ENCODE measurements at places on chromosomes 2 and 18.

GRCh38 chr2:191666732-191667131 lies 11.2 kb upstream of the NABP1 start:
- DNase-seq: peak; percentile 40

GRCh38 chr2:216803791-216804190 lies 56.1 kb downstream of the TNP1 start:
- DNase-seq: no peak

- no peak for DNase-seq
Observed at GRCh38 chr2:109326306-109326705, 197.3 kb downstream of the SH3RF3 start.

DNA sequence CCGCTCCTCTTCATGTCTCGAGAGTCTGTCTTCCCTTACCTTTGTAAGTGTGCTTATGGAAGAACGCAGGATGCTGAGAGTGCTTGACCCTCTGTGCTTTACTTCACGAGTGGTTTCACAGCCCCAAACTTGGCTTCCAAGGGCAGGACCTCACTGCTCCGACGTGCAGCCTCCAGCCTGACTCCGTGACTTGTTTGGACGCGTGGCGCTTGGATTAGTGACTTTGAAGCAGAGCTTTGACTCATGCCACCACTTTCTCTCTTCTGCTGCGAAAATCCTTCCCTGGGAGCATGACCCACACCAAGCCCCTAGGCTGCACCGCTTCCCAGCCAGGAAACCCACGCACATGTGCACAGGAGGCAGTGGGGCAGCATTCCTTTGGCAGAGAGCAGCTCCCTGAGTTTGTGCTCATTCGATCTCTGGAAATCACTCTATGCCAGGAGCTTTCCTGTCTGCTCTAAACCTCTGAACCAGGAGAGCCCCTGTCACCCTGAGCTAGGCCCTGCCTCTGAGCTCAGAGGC lies 207.8 kb upstream of the HS6ST1 start:
- no peak for DNase-seq

- no peak for DNase-seq
Observed at GRCh38 chr2:61775956-61776570, 77.8 kb downstream of the FAM161A start.

DNA sequence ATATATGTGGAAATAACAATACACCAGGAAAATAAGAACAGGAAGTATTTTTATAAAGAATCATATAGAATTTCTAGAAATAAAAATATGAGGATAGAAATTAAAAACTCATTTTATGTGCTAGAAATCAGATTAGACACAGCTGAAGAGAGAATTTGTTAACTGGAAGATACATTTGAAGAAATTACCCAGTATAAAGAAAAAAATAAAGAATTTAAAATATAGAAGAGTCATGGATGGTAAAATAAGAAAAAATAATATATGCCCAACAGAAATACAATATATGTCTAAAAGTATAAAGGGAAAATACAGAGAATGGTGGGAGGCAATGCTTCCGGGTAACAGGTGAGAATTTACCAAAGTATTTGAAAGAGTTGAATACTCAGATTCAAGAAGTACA lies 539.9 kb downstream of the NR4A2 start:
- no peak for DNase-seq

GRCh38 chr18:7896805-7897518 lies 329.8 kb downstream of the PTPRM start:
- no peak for DNase-seq

DNA sequence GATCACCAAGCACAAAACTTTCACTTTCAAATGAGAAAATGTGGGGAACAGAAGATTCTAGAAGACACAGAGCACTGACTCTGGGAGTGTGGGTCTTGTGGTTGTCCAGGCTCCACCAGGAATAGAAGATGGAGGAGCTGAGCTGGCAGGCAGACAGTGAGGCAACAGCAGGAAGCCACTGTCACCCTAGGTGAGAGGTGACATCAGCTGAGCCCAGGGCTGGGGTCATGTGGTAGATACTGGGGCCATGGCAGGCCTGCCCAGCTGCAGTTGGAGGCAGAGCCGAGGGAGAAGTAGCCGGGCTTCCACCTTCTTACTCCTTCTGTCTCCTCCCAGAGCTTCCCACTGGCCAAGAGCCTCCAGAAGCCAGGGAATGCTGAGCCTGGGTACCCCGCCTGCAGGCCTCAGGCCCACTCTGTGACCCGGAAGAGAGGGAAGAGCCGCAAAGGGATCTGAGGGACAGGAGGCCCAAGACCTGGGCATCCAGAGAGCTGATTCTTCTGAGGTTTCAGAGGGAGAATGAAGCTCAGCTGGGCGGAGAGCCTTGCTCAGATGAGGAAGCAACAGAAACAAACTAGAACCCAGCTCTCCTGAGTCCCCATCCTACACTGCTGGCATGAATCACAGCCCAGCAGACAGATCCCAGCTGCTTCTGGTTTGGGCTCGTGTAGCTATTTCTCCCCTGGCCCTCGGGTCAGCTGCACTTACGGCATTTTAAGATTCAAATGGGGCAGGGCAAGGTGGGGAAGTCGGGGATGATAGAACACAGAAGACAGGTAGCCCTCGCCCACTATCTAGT lies 39.8 kb upstream of the ASAP2 start:
- peak; percentile 24 for DNase-seq

- DNase-seq: peak; percentile 42
Observed at GRCh38 chr2:199378948-199379650, 78.6 kb downstream of the SATB2 start.

DNA sequence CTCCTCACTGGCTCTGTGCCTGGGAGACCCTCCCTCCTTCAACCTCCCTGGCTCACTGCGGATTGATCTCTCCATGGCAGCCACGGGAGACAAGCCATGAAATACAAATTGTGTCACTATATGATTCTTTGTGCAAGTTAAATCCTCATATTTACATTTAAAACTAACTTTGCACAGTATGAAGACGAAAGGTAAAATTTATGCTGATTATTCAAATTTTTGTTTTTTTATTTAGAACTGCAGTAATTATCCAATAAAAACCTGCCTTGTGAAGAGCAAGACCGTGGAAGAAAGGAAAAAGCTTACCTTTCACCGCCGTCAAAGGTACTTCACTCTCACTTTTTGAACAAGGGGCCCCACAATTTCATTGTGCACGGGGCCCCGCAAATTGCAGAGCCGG lies 436.9 kb downstream of the EIPR1 start:
- no peak for DNase-seq

GRCh38 chr2:235699576-235699975 lies 205.7 kb downstream of the AGAP1 start:
- no peak for DNase-seq

DNA sequence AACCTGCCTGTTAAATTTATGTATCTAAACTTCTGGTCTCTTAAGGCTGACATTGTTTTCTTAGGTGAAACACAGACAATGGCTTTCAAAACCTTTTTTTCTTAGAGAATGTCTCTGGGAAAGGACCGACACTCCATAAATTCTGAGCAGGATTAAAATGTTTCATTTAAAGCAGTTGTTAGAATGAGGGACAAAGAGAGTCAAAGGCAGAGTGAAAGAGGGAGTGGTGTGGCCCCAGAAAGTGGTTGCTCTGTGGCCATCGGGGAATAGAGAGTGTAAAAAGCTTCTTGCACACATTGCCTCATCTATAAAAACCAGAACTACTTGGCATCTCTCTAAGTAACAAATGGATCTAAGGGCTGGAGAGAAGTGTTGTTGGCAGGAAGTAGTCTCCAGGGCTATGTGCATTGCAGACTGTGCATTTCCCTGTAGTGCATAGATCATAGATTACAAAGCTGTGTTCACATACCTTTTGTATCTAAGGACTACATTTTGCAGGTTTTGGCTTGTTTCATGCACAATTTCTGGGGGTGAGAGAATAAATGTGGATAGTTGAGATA lies 3.6 kb downstream of the RPRM start:
- DNase-seq: no peak

DNA sequence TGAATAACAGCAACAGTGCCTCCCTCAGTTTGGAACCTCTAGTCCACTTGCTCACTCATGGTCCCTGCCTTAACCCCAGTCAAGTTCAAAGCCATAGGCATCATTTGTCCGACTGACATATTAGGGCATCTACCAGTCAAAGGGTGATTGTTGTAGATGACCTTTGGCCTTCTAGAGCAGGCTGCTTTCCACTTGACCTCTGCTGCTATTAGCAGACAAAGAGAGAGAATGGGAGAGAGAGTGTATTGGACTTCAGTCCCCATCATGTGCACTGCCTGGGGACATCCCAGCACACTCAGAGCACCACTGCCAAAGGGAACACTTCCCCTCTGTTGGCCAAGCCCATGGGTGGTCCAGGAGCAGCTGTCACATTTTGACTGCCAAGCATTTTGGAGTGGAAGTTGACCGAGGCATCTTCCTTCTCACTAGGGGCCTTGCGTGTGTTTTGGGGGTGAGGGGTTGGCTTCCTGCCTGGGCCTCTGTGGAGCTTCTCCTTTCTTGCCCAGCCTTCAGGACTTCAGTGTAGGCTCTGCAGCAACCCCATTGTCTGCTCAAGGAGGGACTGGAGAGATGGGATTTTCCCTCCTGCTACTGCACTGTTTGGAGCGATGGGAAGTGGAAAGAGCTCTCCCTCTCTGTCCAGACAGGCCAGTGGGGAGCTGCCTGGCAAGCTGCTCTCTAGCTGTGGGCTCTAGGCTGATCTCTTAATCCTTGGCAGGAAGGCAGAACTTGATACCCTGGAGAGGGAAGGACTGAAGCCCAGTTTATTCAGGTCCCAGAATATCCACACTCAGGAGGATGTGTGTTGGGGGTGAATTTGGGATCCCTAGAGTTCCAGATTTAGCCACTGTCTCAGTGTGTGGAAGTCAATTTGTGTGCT lies 68.1 kb downstream of the TMEM247 start:
- DNase-seq: no peak

- no peak for DNase-seq
Observed at GRCh38 chr2:2560374-2561015, 229.4 kb upstream of the MYT1L start.

- DNase-seq: no peak
Observed at GRCh38 chr2:239949537-239949936, 75.6 kb downstream of the NDUFA10 start.

GRCh38 chr2:86383844-86384243 lies 46.4 kb upstream of the REEP1 start:
- DNase-seq: peak; percentile 67

- peak; percentile 60 for DNase-seq
Observed at GRCh38 chr2:241391892-241392665, 36.0 kb downstream of the FARP2 start.

GRCh38 chr2:45218297-45218696 lies 209.0 kb upstream of the SIX2 start:
- DNase-seq: no peak

DNA sequence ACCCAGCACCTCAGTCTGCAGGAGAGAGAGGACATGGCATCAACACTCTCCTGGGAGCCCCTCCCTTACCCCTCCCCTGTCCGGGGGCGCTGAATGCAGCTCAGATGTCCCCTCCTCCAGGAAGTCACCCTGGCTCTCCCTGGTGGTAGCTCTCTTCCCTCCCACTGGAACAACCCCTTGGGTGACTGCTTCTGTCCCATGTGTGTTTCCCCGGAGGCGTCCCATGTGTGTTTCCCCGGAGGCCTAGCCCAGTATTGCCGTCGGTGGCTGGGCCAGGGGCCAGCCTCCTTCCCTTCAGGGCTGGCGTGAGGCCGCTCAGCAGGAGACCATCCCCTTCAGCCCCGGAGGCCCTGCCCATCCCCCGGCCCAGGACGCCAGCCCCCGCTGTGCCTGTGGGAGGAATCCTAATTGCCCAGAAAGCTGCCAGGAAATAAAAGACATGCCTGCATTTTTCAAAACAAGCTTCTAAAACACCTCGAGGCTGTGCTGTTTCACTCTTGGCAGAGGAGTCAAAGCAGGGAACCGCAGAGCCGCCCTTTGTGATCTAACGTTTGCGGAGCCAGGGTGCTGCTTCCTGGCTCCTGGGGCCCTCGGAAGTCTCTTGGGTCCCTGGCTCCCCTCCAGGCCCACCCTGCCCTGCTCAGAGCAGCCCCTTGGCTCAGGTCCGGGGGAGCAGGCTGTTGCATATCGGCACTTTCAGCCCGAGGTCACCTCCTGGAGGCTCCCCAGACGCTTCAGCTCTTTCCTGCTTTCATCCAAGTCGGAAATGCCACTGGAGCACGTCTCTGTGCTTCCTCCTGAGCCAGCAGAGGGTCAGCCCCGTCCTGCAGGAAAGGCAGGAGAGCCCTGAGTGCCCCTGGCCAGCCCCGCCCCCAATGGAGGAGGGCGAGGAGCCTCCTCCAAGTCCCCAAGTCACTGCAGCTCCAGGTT lies 11.4 kb downstream of the SNED1 start:
- peak; percentile 91 for DNase-seq

DNA sequence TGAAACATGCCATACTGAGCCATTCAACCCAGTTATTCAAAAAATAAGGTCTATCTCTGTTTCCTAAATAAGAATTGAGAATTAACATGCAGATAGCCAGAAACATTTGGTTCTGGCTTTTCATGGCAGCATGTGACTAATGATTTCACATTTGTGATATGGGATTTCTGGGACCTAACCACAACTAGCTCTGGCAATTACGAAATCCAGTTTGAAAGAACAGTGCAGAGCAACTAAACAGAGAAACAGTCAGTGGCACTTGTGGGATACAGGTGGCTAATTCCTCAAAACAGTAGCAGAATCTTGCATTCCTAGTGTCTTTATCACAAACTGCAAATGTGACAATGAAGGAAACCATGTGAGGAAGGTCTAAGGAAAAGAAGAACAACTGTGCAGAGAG lies 637.8 kb upstream of the CHAC2 start:
- peak; percentile 80 for DNase-seq

DNA sequence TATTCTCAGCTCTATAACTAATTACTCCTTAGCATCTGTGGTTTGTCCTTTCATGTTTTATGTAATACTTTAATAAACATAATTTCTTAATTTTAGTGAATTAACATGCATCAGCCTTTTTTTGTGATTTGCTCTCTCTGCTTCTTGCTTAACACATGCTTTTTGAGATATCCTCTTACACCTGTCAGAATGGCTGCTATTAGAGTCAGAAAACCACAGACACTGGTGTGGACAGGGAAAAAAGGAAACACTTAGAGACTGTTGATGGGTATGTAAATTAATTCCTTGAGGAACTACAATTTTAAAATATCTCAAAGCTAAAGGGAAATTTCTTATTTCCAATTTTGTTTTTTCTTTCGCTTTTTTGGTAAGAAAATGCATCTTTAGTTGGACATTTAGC lies 549.0 kb downstream of the ZNF804A start:
- DNase-seq: no peak

DNA sequence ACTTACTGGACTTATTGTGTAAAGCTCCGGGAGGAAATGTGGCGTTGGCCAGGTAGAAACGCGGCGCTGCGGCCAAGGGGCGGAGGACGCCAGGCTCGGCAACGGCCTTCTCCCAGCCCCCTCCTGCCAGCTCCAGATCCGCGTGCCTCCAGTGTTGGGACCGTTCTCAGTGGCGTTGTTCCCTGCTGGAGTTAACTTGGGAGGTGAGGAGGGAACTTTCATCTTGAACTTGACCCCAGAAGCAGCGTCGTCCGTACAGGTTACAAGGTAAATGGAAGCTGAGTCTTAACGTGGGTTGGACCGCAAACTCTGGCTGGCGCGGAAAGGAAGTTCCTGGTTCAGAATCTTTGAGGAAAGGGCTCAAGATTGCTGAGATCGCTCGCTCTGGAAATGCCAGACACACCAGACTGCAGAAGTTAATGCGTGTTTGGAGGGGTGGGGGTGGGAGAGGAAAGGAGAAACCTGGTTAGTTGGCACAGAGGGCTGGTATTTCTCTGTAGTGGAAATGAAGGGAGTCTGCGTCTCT lies 1.3 kb downstream of the TANC1 start:
- peak; percentile 55 for DNase-seq
